ENCODE measurements at places on chromosomes 2 and 18.

GRCh38 chr2:140737006-140737405 lies 1393.8 kb downstream of the LRP1B start:
- no peak for DNase-seq

- DNase-seq, result no peak
Measured at GRCh38 chr2:119862127-119862889, 102.6 kb downstream of the PTPN4 start.

GRCh38 chr2:221123396-221123795 lies 448.7 kb downstream of the EPHA4 start:
- no peak for DNase-seq

- no peak for DNase-seq
Measured at GRCh38 chr18:79553154-79553553, 126.4 kb upstream of the CTDP1 start.

DNA sequence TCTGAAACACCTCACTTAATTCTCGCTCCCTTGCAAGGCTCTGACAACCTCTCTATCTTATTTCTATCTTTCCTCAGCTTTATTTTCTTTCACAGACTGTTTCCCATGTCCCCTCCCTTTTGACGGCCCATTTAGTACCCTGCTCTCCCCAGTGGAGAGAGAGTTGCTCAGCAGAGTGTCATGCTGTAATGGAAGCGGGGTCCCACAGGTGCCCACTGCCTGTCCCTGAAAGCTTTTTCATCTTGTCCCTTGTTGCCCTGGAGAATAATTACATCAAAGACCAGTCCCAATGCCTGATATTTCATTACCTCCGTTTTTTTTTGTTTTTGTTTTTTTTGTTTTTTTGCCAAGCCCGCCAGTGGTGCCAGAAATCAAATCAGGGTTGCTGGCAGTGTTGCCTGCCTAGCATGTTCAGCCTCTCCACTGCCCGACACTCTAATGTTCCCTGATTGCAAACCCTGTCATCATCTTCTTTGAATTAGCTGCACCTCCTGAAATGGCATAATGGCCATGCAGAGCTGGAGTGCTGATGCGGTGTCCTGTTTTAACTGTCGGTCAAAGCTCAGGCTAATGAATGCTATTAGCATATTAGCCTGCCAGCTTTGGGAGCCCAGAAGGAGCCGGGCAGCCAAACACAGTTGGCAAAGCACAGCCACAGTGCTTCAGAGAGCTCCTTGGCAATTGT lies 71.2 kb upstream of the CAVIN2 start:
- no peak for DNase-seq

GRCh38 chr2:219441451-219442255 lies 7.0 kb downstream of the SPEG start:
- DNase-seq, result no peak

GRCh38 chr18:45330170-45330594 lies 285.1 kb upstream of the SLC14A2 start:
- no peak for DNase-seq

- no peak for DNase-seq
Measured at GRCh38 chr2:122707224-122707824, 951.9 kb downstream of the TSN start.

DNA sequence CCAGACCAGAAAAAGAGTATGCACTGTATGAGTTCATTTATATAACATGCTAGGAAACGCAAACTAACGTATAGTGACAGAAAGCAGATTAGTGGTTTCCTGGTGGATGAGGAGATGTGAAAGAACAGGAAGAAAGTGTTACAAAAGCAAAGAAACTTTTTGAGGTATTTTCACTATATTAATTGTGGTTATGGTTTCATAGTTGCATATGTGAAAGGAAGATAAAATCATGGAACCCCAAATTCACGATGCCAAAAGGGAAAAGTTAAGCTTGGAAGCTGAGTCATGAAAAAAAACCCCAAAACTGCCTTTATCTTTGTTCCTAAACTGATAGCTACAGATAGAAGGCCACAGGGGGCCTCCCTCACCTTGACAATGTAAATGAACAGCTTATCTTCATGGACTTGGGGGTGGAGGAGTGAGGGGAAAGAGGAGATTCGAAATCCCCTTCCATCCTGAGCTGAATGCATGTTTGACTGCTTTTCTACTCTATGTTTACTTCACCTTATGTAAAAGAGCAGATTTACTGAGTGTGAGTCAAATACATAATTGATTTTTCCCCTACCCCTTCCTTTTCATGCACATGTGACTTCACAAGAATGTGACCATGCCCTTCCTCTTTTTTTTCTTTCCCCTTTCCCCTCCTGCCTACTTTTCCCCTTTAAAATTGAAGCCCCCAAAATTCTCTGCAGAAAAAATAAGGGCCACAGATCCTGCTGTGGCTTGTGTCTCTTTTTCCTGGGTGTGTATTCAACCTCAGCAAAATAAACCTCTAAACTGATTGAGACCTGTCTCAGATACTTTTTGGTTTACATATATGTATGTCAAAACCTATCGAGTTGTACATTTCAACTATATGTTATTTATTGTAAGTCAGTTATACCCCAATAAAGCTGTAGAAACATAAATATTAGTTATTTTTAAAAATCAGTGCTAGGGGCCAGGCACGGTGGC lies 100.1 kb upstream of the TLK1 start:
- no peak for DNase-seq

GRCh38 chr18:45403341-45404049 lies 211.8 kb upstream of the SLC14A2 start:
- no peak for DNase-seq

- DNase-seq, result no peak
Measured at GRCh38 chr2:202335791-202336467, 40.2 kb upstream of the BMPR2 start.
